ENCODE measurements at places on chromosomes 12 and 14. TPM values are rescaled to one million over a fixed set of nuclear protein-coding genes. Genes with fewer than 3 reads are reported as not detected.

GRCh38 chr14:98785578-98785977 lies 486.4 kb downstream of the BCL11B start:
- no peaks in the 10 kb centered on the region for H3K27me3 ChIP-seq
- no peaks in the 10 kb centered on the region for H3K36me3 ChIP-seq
- H3K4me1 ChIP-seq = no peaks in the 10 kb centered on the region

CIROP gene
- 0.15 TPM for total RNA-seq

GRCh38 chr12:103529306-103529705 lies 33.5 kb upstream of the C12orf42 start:
- H3K36me3 ChIP-seq = no peaks in the 10 kb centered on the region
- no peak for DNase-seq
- no peak overlapping the region for H3K27ac ChIP-seq
- no peaks in the 10 kb centered on the region for H3K4me1 ChIP-seq
- no peak overlapping the region for H3K4me3 ChIP-seq
- no peaks in the 10 kb centered on the region for H3K27me3 ChIP-seq

DNA sequence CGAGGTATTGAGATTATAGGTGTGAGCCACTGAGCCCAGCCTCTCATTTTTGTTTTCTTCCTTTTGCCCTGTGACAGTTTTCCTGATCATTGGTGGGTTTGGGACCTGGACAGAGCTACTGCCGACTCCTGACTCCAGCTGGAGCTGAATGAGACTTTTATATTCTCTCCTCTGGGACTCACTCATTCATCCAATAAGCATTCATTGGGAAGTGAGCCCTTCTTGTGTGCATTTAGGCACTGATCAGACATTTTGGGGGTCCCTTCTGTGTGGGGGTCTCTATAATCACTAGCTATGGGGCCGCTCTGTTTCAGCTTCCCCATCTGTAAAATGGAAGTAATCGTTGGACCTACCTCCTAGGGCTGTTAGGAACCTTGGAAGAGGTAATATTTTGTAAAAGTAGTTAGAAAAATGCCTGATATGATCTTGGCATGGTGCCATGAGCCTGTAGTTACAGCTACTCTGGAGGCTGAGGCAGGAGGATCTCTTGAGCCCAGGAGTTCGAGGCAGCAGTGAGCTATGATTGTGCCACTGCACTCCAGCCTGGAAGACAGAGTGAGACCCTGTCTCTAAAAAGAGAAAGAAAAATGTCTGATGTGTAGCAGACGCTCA lies 7.2 kb downstream of the SH2B3 start:
- no peaks in the 10 kb centered on the region for H3K27me3 ChIP-seq
- no peak for DNase-seq
- no peaks in the 10 kb centered on the region for H3K36me3 ChIP-seq
- peak overlapping the region; percentile 82 for H3K27ac ChIP-seq
- H3K4me1 ChIP-seq = peaks cover 28% of the 10 kb centered on the region
- no peak overlapping the region for H3K4me3 ChIP-seq

SIX1 gene
- total RNA-seq = 0.12 TPM
